ENCODE measurements at places on chromosomes 12 and 14.

DNA sequence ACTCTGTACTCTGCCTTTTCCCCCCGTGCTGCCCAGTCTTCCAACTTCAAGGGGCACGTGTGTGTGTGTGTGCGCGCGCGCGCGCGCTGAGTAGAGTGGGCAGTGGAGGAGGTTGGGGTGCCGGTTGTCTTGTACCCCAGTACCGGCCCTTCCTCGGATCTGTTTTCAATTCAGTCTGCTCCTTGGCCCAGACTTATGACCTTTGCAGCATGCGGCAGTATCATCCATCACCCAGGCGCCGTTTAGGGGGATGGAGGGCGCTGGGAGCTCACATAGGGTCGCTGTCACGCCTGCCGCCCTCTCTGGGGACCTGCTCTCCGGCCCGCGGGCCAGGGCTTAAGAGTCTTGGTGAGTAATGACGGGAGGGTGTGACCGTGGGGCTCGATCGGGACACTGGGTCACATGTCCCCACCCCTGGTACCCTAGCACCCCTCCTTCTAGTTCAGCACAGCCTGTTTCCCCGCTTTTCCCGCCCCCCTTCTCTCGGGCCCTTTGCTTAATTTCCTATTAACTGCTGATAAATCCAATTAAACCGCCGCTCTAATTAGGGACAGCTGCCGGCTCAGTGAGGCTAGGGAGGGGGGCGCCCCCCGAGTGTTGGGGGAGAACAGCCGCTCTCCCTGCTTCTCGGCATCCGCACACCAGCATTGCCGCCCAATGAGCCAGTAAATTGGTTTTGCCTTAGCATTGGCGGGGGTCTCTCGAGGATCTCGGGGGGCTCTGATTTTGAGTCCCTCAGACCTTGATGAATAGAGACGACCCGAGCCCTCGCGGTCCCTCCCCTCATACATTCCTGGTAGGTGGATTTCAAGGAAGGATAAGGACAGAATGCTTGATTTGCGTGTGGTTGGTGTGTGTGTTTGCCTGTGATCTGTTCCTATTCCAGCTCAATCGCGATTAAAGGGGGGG, 9.3 kb downstream of the STAC3 start:
- DNase-seq = no peak

DNA sequence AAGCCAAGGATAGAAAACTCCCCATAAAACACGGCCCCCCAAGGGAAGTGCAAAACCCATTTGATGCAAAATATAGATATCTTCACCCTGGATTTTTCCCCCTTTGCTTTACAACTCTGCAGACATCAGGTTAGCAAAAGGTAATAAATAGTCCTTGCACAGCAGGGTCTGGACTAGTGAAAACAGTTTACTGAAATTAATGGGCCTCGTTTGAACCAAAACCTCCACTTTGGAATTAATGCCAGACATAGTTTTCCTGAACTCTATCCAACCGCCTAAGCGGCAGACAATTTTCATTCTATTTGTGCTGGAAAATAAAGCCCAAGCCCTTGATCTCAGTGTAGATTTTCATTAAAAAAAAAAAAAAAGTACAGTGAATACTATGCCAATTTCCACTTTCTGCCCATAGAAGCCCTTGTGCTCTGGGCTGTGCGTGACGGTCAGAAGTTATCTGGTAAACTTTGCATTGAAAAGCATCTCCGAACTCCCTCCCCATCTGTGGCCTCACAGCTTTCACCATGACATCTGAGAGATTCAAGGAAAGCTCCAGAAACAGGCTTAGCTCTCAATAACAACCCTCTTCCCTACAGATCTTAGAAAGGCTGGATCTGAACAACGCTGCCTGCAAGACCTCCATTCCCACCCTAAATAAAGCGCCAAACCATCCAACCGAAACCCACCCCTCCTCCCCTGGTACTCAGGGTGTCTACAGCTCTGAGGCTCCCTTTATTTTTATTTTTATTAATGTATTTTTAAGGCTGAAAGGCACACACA, 11.0 kb upstream of the IRF2BPL start:
- DNase-seq = no peak

GRCh38 chr12:120485961-120486881, 9.7 kb upstream of the DYNLL1 start:
- DNase-seq = no peak

DNA sequence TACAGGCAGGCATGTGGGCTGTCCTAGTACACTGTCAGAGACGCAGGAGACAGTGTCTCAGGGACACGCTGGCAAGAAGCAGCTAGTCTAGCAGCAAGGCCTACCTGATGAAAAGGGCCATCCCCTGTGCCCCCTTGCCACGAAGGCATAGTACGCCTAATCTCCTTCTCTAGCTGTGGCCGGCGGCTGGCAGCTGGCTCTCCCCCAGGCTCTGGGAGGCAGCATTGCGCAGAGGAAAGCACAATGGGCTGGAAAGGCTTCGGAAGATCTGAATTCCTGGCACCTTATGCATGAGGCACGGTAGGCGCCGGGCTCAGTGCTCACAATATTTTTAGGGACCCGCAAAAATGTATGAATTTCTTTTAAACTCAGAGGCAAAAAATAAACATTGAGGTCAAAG, 16.0 kb upstream of the PLEKHH1 start:
- no peak for DNase-seq

DNA sequence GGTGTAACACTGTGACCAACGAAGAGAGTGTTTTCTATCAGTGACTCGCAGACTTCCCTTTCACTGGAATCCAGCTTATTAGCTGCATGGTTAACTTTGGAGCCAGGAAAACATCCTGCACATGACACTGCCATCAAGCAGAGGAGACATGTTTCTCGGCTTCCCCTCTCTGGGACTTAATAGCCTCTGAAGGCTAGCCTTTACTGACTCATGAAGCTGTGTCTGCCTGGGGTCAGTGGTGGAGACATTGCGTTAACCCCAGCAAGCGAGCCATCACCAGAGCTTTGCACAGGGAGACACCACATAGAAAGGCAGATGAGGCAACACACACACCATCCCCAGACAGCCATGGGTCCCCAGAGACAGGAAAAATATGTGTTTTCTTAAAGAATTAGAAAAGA, 126.9 kb upstream of the PRICKLE1 start:
- no peak for DNase-seq

- no peak for DNase-seq
Observed at GRCh38 chr12:5008661-5009060, 35.0 kb upstream of the KCNA5 start.

DNA sequence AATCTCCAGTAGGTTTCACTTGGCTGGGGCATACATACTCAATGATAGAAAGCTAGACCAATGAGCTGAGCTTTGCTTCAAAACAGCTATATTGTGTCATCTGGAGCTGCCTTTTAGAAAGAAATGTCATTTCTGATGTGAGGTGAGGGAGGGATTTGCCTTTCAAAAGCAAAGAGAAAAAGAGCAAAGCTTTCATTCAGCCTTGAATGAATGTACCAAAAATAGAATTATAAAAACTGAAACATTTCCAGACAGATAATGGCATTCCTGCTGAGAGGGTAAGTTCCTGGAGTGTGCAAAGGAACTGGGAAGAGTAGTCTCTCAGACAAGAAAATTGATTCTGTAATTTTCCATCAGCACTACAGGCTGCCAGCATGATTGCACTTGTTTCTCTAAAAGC, 710.0 kb downstream of the LRFN5 start:
- DNase-seq = no peak

DNA sequence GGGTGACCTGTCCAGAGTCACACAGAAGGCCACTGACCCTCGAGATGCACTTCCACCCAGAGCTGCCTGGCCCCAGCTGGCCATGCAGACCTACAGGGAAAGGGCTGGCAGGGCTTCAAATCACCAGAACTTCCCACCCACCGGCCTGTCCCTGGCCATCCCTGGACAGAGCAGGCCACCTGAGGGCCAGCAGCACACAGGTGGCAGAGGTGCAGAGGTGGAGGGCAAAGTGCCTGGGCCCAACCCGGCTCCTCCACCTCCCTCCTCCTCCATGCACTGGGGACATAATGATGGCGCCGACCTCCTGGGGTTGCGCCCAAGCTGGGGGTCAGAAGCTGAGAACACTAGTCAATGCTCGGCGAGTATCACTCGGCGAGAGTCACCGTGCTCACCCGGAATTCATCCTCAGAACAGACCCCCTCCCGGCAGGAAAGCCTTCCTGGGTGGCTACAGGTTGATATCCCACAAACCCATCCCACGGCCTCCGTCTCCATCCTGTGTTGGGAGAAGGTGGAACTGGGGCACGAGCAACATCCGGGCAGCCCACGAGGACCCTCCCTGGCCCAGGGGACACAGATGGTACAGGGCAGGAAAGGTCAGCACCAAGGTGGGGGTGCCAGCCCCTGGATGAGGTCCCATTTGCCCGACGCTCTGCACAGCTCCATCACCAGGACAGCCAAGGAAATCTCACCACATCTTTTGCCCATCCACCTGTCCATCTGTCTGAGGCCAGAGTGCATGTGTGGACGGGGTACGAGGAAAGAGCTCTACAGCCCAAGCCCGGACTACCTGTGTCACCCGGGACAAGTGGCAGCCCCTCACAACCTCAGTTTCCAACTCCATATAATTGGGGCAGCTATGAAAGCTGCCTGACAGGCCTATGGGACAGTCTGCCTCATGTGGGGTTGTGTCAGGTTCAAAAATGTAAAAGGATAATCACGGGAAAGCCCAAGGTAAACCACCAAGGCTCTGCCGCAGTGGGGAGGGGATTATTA, 10.8 kb downstream of the BEGAIN start:
- DNase-seq = no peak

GRCh38 chr14:99531251-99532096, 50.3 kb downstream of the CCNK start:
- no peak for DNase-seq

DNA sequence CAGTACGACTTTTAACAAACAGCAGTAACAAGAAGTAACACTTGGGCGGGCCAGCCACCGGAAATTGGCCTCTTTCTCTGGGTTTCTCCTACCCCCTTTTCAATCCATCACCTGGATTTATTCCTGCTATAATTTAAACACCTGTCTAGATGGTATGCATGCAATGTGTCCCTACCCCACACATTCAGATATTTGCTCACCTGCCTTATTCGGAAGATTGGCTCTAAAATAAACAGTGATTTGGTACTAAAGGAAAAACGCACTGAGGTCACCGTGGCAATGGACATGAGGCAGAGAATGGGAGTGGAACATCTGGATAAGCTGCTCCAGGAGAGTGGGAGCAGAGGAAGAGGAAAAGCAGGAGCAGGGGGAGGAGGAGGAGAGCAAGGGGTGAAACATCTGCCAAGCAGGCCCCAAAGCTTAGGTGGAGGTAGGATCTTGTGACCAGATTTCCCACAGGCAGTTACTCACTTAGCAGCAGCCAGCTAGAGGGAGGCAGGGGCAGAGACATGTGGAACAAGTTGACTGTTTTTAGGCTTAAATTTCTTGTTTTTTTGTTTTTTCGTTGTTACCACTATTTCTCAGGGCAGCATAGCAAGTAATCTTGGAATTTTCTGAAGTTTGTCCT, 150.9 kb downstream of the TTLL5 start:
- DNase-seq = no peak

- no peak for DNase-seq
Observed at GRCh38 chr12:130816097-130816496, 23.0 kb downstream of the STX2 start.

GRCh38 chr12:3341594-3341993, 149.4 kb upstream of the PRMT8 start:
- DNase-seq = no peak

DNA sequence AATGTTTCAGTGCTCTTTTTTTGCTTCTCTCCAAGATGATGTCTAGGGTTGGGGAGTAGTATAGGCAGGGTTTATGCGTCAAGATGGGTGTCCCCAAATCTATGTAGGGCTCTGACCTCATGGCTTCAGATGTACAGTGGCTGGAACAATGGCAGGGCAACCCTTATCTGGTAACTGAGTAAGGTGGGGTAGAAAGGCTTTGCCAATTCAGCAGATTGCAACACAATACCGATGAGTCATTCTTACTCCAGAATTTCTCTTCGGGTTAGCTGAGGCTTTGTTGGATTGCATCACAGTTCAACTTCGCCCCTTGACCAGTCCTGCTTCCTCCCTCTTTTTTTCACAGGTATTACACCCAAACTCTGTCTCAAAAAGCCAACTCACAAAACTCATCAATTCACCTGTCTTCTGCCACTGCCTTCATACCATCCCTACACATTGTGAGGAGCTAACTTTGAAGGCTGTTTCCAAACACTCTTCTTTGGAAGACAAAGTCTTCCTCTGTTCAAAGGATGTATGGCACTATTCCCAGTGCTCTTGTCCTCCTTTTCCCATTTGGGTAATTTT, 190.2 kb upstream of the CNOT2 start:
- DNase-seq = no peak

DNA sequence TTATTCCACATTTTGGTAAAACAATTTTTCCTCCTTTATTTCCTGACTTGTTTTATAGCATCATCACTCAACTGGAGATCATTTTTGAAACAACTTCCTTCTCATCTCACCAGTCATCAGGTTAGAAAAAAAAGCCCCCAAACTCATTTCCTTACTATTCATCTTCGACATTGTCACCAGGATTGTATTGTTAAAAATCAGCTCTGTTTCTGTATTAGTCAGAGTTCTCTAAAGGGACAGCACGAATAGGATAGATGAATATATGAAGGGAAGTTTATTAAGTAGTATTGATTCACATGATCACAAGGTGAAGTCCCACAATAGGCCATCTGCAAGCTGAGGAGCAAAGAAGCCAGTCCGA, 392.6 kb downstream of the FUT8 start:
- no peak for DNase-seq

- DNase-seq = no peak
Observed at GRCh38 chr12:123140676-123141614, 9.9 kb downstream of the PITPNM2 start.

DNA sequence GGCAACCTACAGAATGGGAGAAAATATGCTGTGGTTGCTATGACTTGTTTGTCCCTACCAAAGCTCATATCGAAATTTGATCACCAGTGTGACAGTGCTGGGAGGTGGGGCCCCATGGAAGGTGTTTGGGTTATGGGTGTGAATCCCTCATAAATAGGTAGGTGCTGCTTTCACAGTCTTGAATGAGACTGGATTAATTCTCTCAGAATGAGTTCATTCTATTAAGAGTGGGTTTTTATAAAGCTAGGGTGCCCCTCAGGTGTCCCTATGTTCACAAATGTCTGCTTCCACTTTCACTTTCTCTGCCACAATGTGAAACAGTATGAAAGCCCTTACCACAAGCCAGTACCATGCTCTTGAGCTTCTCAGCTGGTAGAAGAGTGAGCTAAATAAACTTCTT, 133.5 kb downstream of the CPNE8 start:
- DNase-seq = peak; percentile 15

DNA sequence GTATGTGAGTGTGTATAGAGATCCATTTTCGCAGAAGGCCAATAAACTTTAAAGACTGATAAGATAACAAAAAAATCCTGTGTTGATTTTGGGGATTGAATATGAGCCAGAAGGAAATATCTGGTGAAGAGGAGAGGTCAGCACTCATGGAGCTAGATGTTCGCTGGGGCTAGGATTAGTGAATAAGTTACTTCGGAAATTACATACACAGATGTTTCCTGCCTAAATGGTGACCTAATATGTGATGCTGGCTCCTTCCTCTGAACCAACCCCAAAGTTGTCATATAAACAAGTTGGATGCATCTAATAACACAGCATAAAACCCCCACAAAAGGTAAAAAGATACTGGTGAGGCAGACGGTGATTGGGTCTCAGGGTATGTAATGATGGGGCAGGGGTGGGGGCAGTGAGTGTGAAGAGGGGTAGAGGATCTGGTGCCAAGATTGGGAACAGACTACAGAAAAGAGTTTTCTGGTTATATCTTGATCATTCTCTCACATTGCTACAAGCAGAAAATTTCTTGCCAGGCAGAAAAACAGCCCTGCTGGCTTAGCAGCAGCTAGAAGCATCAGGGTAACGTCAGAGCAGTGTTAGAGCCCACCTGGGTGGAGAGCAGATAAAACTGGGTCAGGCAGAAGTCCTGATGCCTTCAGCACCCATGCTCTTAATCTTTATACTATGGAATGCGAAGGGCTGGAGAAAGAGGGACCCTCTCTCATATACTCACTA, 140.4 kb upstream of the GZMB start:
- no peak for DNase-seq

All from activated T-cell treated with anti-CD3 and anti-CD28 coated beads for 48 hours (primary cell).